Stimulated activated CD4-positive, alpha-beta T cell treated with anti-CD3 and anti-CD28 coated beads, Interleukin-2, amount 100 ng/mL, for 24 hours (primary cell): ENCODE measurements at places on chromosomes 6 and 20.

DNA sequence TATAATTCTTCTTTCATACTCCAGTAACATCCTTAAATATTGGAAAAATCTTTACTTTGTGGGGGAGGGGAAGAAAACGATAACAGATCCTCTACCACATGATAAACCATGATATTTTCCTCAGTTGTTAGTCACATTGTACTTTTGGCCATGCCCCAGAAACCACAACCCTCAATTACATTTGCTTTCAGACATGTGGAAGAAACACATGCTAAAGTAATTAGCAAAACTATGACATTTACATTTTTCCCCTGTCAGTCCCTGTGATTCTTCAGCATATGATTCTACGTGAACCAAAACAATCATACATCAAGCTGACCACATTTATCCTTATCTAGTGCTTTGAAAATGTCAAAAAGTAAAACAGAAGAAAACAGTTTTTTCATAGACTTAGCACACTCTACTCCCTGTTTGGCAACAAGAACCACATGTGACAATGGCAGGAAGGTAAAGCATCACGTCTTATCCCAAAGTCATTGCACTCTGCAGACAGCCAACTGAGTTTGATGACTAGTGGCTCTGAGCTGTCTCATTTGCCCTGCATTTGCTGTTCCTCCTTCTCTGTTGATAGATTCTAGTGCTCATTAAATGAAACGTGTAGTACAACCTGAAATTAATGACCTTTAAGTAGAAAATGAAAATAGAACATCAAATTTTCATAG, 505.8 kb upstream of the MARCKS start:
- no peak for DNase-seq

DNA sequence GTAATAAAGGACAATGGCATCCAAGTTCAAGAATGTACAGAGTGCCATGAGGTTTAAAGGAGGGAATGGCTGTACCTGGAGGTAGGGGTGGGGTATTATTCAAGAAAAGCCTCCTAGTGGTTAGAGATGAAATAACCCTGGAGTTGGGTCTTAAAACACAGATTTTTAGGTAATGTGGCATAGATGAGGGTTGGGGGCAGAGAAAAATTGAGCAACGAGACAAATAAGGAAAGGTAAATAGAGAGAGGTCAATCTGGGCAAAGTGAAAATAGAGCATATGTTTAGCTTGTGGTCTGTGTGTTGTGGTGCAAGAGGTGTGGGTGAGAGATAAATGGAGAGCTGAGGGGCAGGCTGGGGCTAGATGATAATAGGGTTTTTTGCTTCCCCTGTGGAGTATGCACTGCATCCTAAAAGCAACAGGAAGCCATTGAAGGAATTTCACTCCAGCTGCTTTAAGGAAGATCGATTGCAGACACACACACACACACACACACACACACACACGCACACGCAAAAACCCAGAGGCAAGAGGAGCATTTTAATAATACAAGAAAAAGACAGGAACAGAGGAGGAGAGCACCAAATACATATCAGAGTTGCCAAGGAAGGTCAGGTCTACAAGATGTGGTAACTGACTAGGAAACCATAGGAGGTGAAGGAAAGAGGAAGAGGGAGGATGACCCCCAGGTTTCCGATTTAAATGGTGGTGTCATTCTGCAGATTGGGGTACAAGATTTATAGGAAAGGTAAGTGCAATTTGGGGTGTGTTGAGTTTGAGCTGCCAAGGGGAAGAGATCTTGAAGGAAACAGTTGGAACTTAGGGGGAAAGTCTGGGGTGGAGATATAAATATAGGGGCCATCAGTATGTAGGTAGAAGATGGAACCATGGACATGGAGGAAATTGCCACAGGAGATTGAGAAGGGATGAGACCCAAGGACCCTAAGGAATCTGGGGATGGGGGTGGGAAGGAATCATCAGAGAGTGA, 31.3 kb upstream of the ADGRF1 start:
- DNase-seq, result no peak

- no peak for DNase-seq
These were observed 144.8 kb downstream of the BACH2 start for GRCh38 chr6:90151576-90152422.

GRCh38 chr6:124546601-124547000, 415.6 kb upstream of the RNF217 start:
- no peak for DNase-seq

DNA sequence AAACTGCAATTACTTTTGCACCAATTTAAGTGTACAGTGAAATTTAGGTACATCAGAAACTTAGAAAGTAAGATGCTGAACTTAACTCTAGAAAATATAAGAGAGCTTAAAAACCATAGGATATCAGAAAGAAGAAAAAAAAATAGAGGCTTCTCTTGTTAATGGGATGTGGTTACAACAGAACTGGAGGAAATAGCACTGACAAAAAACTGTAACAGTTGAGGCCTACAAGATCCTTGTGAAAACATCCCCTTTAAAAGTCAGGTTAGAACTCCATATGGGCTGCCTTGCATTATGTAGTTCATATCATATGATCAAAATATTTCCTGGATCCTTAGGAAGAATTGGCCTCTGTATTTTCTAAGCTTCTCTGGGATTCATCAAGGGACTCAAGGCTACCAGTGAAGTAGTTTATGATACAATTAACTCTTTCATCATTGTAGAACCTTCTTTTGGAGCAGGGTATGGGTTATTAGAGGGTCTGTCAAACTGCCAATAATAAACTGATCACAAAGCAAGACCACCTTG, 24.8 kb downstream of the MTCL3 start:
- no peak for DNase-seq

DNA sequence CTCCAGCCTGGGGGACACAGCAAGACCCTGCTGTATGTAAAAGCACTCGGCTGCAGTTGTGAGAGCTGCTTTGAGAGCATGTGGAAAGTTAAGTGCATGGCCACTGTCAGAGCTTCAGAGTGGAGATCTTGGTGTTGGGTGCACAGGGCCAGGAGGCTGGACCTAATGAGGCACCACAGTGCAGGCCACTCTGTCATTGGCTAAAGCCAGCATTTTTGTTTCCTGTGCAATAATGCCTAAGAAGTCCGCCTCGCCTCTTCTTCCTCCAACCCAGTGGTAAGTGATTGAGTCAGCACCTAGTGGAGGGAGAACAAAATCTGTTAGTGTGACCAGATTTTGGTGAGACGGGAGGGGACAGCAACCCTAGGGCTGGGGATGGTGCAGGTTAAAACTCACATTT, 60.6 kb downstream of the SSR1 start:
- DNase-seq, result no peak

DNA sequence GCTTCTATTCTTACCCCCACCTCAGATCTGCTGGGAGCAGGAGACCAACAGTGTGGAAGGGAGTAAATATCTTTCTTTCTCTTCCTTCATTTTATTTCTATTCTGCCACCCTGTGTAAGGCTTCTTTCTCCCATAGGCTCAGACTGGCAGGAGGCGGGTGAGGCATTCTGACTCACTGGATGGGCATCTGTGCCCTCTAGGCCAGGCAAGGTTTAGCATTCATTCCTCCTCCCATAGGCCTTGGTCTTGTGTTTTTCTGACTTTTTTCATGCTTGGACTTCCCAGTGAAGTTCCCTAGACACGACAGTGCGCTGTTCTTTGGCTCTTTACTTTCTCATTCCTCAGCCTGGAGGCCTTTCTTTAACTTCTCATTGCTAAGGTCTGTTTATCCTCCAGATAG, 235.2 kb downstream of the SYNE1 start:
- no peak for DNase-seq

- no peak for DNase-seq
These were observed 40.7 kb upstream of the TAGAP start for GRCh38 chr6:159085396-159085895.

DNA sequence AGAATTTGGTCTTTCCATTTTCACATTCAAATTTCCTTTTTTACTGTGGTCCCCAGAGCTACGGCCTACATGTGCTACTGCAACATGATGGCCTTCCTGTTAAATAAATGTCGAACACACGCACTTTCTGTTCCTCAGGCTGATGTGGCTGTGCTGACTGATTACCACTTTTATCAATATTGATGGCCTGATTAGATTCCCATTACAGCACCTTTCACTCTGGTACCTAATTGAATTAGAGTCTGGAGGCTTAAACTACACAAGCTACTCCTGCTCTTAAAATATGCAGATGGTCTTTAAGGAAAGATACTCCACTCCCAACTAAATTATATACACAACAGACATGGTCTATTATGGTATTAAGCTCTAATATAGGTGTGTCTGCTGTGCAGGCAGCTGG, 301.6 kb downstream of the FRK start:
- no peak for DNase-seq

- no peak for DNase-seq
These were observed 1295.6 kb upstream of the CITED2 start for GRCh38 chr6:140670021-140670420.

GRCh38 chr6:86969573-86969972, 32.2 kb downstream of the HTR1E start:
- DNase-seq, result no peak

DNA sequence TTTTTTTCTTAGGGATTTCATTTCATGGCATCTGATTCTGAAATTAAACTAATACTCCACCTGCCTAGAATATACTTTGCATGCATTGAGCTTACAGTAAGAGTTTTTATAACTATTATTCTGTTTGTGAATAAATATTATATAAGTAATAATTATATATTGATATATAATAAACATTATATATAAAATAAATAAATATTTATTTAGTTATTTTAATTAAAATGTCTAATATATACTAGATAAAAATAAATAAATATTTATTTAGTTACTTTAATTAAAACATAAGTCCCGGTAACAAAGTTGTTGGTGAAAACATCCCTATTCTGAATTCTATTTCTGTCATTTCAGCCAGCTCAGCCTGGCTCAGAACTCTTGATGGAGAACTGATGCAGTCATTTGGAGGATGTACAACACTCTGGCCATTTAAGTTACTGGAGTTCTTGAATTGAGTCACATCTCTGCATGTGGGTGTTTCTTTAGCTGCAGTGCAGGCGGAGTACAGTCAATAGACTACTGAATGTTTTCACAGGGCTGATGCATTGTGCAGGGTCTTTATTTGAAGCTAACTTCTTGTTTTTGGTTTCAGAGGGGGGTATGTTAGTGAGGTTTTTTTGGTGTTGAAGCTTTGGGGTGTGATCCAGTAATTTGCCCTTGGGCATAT, 508.9 kb upstream of the ADGRB3 start:
- DNase-seq, result no peak

DNA sequence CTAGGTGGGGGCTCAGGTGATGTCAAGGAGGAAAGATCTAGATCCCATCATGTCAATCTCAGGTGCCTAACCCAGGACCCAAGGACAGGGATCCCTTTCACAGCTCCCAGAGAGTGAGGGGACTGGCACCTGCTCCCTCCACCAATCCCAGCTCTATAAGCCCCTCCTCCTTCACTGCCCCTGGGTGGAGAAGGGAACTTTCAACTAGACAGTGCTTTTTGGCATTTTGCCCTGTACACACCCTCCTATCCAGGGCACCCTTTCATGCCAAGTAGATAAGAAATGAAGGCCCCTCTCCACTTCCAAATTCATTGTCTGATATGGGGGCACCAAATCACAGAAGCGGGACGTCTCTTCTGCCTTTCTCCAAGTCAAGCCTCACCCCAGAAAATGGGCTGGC, 61.6 kb downstream of the MDGA1 start:
- DNase-seq, result no peak

- no peak for DNase-seq
These were observed 41.7 kb upstream of the CITED2 start for GRCh38 chr6:139416146-139416545.

GRCh38 chr6:36220226-36220625, 23.7 kb downstream of the BRPF3 start:
- DNase-seq, result no peak

DNA sequence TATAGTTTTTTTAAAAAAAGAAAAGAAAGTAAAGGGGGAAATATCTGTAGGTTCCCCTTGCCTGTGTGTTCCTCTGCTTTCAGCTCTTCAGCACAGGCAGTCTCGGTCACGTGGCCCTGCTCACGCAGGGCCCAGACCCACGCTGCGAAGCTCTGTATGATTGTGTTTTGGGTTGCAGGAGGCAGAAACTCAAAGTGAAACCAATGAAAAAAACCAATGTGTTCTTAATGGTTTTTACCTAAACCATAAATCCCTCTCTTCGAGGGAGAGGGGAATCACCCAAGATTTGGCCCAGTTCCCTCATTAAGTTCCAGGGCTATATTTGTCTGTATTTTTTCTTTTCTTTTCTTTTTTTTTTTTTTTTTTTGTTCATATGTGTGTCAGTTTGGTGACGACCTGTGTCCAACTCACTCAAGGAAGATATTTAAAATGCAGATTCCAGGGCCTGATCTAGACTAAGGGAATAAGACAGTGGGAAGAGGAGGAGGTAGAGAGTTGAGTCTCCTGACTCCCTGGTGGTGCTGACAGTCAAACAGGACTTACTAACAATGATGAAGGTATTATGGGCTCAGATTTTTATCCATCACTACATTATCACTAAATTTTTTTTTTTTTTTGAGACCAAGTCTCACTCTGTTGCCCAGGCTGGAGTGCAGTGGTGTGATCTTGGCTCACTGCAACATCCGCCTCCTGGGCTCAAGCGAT, 33.8 kb upstream of the RREB1 start:
- DNase-seq, result peak; percentile 77

GRCh38 chr6:16136091-16136490, 7.2 kb downstream of the MYLIP start:
- no peak for DNase-seq

- DNase-seq, result no peak
These were observed at the start of gene COL11A2 for GRCh38 chr6:33192105-33192646. TSS of gene COL11A2 (minus strand) at chr6:33192467. CDS start at chr6:33192240, 227 bp downstream.

DNA sequence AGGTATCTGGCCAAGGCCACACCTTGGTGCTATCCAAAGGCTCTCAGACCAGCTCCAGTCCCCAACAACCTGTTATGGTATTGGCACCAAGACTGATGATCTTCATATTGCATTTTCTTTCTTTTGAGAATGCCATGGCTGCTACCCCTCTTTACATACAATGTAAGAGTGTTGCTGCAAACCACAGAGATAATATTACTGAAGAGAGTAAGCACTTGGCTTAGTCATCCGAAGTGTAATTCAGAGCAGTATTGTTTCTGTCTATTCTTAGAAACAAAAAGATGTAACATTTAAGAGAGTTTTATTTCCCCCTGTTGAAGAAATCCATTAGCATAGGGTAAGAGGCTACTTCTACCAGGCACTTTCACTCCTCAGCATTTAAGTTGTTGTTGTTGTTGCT, 212.5 kb downstream of the C6orf118 start:
- no peak for DNase-seq
